NCI-H460 (cell line): ENCODE measurements at places on chromosomes 3 and 15.

DNA sequence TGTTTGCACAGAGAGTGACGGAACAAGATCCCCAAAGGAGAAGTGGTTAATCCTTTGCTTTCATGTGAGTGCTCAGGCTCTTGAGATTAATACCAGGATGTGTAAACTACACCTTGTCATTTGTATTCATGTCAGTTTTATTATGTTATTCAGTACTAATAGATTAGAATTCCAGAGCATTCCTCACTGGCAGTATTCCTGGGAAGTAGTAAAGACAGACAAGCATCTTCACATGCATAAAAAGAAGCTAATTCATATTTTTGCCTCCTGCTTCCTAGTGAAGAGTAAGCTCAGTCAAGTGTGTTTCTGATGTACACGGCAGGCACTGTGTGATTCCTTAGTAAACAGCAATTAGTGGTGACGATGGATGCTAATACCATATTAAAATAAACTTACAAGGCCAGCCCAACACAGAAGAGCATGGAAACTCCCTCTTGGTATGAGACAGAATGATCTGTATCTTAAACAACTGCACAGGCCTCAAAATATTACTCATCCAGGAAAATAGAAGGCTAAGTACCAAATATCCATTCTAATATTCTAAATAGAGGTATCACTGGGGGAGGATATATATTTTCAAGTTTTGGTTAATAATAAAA is 336.8 kb upstream of the MCTP2 start:
- DNase-seq = no peak

GRCh38 chr3:190120269-190121060 is at the start of gene P3H2:
P3H2 (minus strand) TSS chr3:190120897; CDS start chr3:190120731, 166 bp downstream.
- peak; percentile 75 for DNase-seq

- no peak for DNase-seq
These were observed 377.0 kb downstream of the FEZF2 start for GRCh38 chr3:61996366-61996765.

DNA sequence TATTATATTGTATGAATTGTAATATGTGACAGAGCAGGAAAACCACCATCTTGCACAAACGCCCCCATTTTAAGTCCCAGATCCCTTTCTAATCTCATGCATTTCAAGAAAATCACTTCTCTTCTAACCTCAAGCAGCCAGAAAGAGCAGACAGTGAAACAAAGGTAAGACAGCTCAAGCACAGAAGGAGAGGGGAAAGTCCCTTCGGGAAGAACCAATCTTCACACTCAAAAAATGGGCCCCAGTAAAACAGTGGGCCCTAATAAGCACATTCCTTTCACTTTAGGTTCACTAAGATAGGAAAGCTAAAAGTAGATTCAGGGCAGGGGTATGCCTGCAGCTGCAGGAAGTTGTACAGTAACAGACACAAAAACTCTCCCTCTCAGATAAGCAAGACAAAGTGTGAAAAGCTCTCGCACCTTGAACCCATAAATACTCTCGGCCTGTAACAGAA is 1268.7 kb downstream of the SI start:
- no peak for DNase-seq

DNA sequence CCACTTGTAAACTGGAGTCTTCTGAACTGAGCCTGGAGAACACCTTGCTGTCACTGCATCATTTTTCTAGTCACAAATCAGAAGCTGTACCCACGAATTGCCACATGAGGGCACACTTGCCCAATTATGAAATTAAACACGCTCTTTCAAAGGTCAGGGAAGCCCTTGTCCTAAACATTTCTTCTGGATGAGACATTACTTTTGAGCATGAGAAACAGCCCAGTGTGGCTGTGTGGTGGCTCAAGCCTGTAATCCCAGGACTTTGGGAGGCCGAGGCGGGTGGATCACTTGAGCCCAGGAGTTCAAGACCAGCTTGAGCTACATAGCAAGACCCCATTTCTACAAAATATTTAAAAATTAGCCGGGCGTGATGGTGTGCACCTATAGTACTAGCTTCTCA is 27.5 kb upstream of the CFAP161 start:
- DNase-seq = peak; percentile 54

DNA sequence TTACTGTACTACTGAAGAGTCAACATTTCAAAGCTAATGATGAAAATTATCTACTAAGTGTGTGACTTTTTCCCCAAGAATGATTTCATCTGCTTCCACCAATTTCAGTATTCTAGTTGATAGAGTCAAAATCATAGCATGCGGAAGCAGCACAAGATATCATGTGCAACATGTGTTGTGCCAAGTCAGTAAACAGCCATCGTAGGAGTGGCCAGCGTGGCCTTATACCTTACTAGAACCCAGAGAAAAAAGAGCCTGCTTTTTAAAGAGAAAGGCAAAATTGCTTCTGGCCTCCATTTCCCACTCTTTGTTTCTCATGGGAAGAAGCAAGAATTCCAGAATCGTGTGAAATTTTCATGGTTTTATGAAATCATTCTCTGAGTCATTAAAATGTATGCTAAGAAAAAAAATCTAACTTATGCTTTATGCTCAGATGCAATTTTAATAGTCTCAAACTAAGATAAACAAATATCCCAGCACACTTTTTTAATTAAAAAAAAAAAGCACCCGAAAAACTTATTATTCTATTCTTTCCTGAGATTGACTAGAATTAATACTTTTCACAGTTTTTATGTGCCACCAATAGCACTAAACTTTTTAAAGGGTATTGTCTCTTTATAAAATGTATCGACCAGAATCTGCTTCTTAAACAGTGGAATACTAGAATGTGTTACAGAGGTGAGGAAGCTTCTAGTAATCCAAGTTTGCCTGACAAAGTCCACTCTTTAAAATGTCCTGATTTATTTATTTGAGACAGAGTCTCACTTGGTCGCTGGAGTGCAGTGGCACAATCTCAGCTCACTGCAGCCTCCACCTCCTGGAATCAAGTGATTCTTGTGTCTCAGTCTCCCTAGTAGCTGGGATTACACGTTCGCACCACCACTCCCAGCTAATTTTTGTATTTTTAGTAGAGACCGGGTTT is 87.3 kb downstream of the MBNL1 start:
- DNase-seq = no peak

- no peak for DNase-seq
These were observed 64.5 kb downstream of the THBS1 start for GRCh38 chr15:39645138-39645975.

- no peak for DNase-seq
These were observed 39.5 kb upstream of the GOLGA6B start for GRCh38 chr15:72614810-72615532.

DNA sequence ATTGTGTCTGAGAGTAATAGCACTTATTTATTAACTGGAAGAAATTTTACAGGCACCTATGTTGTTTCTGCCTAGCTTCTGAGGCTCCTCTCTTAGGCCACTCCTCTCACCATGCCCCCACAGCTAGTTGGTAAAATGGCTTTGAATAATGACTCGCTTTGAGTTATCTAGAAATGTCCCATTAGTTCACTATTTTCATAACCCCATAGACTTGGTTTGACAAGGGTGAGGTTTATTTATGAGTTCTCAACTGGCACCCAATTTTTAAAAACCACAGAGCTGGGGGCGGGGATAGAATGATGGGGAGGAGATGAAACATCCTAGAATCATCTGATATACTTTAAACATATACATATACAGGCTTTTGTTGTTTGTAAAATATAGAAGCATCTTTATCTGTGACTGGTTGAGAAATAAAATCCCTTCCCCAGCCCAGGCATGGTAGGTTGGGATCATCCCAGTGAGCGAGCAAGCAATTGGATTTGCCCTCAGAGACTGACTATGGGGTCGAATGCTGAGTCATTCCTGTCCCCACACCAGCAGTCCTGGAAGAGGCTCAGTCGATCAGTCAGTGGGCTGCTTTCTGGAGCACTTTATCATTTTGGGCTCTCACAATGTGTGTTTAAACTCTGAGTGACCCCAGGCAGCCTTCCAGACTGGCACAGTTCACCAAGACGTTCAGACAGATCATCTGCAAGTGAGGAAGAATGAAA is 60.2 kb upstream of the TSEN2 start:
- no peak for DNase-seq

DNA sequence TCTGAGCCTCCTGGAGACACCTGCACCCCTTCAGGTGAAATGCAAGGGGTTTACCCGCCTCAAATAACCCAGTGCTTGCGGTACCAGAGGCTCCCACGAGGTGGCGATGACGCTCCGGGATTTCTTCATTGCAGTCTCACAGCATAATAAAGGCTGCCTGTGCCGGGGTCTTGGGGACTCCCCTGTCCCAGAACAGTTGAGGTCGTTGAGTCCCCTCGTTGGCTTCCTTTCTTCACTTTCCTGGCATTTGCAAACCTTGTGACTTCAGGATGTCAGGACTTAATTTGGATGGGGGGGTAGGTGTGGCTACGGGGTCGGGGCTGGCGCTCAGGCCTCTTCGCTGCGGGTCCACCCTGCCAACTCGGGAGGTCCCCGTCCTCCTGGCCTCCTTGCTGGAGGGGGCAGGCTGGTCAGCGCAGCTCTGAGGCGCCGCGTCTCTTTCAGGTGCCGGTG is 1.3 kb downstream of the GNAT1 start:
- DNase-seq = peak; percentile 37

- DNase-seq = peak; percentile 44
These were observed 165.6 kb downstream of the NSMCE3 start for GRCh38 chr15:29103824-29104565.

DNA sequence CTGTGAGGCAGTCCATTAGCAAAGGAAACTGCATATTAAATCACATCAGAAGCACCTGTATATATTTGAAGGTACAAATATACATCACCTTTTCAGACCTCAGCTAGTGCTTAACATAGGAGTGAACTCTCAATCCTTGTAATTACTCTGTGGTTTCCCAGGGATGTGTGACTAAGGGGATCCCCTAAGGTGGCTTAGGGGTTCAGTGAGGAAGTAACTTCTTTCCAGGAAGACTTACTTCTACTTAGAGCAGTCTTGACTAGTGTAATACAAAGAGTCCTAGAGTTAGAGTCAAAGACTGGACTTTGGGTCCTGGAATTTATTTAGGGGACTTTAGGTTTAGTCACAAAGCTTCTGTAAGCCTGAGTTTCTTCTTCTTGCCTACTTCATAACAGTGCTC is 8.7 kb upstream of the SUMF1 start:
- no peak for DNase-seq

GRCh38 chr3:111311126-111311525 is 230.9 kb upstream of the CD96 start:
- DNase-seq = no peak

DNA sequence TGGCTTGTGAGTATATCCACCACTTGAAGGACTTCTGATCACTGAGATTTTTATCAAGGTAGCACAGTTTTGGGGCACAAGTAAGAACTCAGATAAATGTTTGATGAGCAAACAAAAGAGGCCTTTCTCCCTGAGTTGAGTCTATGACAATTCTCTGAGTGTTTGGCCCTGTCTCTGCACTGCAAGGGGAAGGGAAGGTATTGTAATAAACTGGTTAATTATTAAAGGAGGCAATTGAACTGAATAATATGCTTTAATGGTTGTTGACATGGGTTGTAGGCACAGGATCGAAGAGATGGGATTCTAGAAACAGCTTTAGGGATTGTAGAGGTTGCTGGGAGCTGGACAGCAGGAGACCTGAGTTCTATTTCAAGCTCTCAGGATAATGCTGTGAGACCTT is 95.0 kb upstream of the MRPL3 start:
- DNase-seq = no peak

GRCh38 chr3:106116733-106117489 is 248.1 kb upstream of the CBLB start:
- DNase-seq = no peak

- no peak for DNase-seq
These were observed 319.2 kb downstream of the SLC9A9 start for GRCh38 chr3:143529018-143529478.

- no peak for DNase-seq
These were observed 143.8 kb downstream of the STT3B start for GRCh38 chr3:31676556-31676955.

DNA sequence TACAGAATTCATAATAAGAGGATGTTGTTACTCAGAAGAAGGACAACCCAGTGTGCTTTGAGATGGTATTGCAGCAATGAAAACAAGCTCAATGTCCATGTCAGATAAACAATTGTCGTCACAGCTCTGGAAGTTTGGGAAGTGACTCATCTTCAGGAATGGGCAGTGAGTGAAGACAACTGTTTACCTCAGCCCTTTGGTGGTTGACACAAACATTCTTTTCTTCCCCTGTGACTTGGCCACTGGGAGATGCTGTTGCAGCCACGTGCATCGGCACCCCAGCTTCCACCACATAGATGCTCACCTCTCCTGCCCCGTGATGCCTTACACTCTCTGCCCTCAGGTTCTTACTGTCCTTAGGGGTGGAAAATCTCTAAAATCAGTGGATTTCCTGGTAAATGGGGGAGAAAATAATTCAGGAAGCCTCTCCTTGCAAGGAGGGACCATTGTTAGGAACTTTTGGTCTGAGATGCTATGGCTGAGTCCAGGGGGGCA is 114.1 kb upstream of the GALNT15 start:
- DNase-seq = peak; percentile 98

DNA sequence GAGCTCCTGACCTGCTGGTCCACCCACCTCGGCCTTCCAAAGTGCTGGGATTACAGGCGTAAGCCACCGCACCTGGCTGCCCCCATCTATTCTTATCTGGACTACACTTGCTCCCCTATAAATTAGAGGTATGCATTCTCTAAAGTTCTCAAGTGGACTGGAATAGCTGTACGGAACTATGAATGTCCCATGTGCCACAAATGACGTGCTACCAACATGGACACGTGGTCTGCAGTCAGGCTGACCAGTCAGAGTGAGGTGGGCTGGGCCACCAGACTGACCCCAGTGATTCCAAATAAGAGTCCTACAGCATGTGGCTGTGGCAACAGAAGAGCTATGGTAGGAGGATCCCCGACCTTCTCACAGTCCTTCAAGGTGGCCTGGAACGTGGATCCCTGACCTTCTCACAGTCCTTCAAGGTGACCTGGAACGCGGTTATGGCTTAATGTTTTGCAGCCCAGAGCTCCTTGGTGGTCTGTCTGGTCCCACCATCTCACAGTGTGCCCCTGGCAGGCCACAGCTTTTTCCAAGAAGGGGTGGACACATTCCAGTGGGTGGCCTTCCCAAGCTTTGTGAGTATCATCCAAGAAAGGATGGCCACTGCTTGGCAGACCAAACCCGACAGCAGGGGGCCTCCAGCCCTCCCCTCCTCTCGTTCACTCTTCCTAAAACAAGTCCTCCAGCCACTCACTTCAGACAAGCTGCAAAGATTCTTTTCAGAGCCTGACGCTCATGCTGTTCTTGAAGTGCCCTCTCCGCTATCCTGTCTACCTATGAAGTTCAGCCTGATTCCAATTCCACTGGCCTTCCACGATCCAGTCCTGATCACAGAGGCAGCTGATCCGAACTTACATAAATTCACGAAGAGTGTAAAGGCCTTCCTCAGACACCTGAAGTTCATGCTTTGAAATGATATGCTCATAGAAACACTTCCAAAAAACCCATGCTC is 4.4 kb downstream of the ADAMTS17 start:
- no peak for DNase-seq

- no peak for DNase-seq
These were observed at the start of gene ZNF660 for GRCh38 chr3:44584646-44585501. ZNF660 (plus strand) TSS chr3:44584964; CDS start chr3:44594194, 9,230 bp downstream.

- DNase-seq = no peak
These were observed 211.9 kb downstream of the EBLN2 start for GRCh38 chr3:73273341-73273740.

DNA sequence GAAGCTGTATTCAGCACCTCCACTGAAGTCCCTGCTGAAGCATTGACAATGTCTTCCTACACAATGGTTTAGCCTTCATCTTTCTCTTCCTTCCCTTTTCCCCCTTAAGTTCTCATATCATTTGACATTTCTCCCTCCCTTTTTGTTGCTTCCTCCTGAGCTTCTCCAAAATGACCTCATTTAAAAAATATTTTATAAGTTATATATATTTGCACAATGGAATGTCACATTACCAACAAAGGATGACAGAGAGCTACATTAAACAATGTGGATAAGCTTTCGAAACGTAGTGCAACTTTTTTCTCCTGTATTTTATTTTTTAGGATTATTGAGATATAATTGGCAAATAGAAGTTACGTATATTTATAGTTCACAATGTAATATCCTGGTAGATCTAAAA is 13.2 kb upstream of the DLG1 start:
- no peak for DNase-seq
